Mononuclear cell (primary cell): ENCODE measurements at places on chromosomes 6 and 20. TPM values are rescaled to one million over a fixed set of nuclear protein-coding genes. Genes with fewer than 3 reads are reported as not detected.

Gene SEMG1
- total RNA-seq, result not detected

Gene MPIG6B
- 11.5 TPM for total RNA-seq

Gene MICAL1
- 44.4 TPM for total RNA-seq

Gene PPP1R16B
- total RNA-seq, result 72.4 TPM

Gene KCNK15
- under 0.01 TPM for total RNA-seq

Gene RNF5
- 13.2 TPM for total RNA-seq

Gene ALDH5A1
- total RNA-seq, result 2.4 TPM
